ENCODE measurements at places on chromosomes 5 and 9.

- no peak for DNase-seq
Observed at GRCh38 chr9:133943036-133943780, 48.9 kb downstream of the VAV2 start.

- no peak for DNase-seq
Observed at GRCh38 chr5:104526866-104527265, 964.3 kb upstream of the NUDT12 start.

- DNase-seq = no peak
Observed at GRCh38 chr5:10801931-10802666, 41.1 kb upstream of the DAP start.

DNA sequence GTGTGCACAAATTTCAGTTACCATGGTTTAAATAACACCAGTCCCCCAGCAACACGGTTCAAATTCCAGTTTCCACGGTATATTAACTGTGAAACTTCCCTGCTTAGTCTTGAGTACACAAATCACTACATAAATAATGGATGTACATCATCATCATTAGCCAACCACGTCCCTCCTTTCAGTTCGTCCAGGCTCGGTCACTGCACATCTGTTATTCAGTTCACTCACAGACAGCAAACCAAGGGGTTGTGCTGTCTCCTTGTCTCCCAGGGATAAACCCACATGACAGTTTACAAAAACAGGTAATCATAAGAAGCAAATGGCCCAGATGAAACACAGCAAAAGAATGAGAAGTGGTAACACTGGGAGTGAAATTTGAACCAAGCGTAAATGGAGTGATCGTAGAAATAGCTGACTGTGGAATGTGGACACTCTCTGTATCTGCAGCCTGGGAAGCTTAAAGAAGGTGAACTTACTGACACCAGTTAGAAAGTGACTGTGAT, 61.0 kb upstream of the RAD23B start:
- no peak for DNase-seq

DNA sequence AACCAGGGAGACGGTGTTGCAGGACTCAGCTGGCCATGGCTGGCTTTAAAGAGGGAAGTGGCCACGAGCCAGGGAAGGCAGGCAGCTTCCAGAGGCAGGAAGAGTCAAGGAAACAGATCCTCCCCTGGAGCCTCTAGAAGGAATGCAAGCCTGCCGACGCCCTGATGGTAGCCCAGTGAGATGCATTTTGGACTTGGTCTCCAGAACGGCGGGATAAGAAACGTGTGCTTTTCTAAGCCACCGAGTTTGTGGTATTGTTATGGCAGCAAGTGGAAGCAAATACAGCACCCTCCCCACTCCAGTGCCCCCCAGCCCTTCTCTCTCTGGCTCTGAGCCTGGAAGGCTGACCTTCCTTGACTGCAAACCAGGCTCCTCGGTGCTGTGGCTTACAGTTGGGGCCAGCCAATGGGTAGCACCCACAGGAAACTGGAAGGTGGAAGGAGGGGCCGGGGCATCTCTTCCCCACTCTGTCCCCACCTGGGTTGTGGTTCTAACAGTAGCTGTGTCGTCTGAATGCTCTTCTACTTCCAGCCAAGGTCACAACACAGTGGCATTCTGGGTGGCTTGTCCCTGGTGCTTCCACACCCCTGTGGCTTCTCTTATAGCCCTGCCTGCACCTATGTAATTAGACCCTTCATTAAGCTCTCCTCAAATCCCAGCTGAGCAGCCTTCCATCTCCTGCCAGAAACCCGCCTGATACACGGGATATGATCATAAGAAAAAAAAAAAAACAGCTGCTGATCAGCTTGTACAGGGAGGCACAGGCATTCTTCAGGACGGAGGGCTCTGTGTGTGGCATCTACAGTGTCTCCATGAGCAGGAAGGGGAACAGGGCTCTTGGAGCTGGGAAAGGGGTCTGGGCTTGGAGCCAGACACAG, 29.9 kb upstream of the UNC5A start:
- DNase-seq = no peak

- DNase-seq = no peak
Observed at GRCh38 chr9:88287972-88288371, 100.3 kb upstream of the SPIN1 start.

- DNase-seq = no peak
Observed at GRCh38 chr5:218457-219291, 554 bp downstream of the SDHA start.

DNA sequence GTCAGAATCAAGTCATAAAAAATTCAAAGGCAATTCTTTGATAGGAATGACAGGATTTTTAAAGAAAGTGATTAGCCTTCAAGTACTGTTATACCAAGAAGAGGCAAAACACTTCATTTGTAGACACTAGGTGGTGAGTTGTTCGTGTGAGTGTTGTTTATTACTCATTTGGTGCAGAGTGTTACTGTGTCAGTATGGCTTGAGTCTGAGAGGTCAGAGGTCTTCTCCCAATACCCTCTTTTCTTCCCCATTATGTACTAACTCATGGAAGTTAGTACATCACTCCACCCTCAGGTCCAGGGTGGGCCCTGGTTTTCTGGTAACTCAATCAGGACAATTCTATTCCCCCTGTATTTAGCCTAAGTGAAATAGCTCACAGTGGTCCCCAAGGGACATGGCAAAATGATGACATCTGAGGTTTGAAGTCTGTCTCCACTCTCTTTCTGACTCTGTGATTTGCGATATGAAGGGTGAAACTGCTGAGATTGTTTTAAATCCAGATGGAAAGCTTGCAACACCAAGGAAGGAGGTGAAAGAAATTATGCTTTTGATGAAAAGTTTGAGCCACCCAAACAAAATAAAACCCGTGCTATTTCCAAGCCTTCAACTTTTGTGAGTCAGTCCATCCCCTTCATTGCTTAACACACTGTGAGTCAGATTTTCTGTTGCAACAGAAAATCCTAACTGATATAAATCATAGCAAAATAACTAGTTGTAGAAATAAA, 56.8 kb downstream of the NUDT12 start:
- no peak for DNase-seq

- DNase-seq = no peak
Observed at GRCh38 chr5:131324303-131324702, 60.5 kb downstream of the CDC42SE2 start.

GRCh38 chr9:90061187-90061586, 456.4 kb downstream of the GADD45G start:
- DNase-seq = no peak

- no peak for DNase-seq
Observed at GRCh38 chr5:12003680-12004079, 99.4 kb upstream of the CTNND2 start.

DNA sequence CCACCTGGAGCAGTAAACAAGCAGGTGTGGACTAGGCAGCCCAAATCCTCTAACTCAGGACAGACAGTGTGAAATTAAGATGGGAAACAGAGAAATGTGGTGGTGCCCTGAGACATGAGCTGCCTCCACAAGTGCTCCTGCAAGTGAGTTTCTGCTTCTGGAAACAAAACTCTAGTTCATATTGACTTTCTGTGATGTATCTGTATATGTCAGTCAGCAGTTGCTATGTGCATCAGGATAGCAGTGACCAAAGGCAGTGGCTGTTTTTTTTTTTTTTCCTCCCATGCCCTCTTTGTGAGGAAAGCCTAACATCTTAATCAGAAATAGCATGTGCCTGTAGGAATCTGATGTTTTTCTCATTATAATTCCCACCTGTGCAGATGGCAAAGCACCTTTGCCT, 318.4 kb upstream of the SEMA6A start:
- no peak for DNase-seq

DNA sequence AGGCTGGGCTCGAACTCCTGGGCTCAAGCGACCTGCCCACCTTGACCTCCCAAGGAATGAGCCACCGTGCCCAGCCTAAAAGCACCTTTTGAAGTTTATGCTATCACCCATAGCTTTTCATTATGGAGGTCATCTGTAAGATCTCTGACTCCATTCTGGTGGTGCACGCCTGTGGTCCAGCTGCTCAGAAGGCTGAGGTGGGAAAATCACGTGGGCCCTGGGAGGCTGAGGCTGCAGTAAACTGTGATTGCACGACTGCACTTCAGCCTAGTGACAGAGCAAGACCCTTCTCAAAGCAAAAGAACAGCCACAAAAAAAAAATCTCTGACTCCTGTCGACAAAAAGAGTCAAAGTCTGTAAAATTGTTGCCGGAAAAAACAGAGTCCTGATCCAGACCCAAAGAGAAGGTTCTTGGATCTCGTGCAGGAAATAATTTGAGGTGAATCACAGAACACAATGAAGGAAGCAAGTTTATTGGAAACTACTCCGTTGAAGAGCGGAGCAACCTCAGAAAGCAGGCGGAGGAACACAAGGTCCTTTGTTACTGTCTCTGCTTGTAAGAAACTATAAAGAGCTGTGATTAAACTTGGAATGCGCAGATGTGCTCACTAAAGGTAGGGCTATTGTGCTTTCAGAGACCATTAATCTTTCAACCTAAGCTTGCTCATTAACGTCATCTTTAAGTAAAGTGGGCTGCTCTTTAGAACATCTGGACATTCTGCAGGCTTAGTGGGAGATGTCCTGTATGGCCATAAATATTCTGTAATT, 2.0 kb upstream of the HAUS6 start:
- DNase-seq = no peak

- DNase-seq = no peak
Observed at GRCh38 chr5:133938039-133938821, 30.2 kb downstream of the C5orf15 start.

GRCh38 chr5:113421693-113422092, 13.1 kb downstream of the TSSK1B start:
- DNase-seq = no peak

DNA sequence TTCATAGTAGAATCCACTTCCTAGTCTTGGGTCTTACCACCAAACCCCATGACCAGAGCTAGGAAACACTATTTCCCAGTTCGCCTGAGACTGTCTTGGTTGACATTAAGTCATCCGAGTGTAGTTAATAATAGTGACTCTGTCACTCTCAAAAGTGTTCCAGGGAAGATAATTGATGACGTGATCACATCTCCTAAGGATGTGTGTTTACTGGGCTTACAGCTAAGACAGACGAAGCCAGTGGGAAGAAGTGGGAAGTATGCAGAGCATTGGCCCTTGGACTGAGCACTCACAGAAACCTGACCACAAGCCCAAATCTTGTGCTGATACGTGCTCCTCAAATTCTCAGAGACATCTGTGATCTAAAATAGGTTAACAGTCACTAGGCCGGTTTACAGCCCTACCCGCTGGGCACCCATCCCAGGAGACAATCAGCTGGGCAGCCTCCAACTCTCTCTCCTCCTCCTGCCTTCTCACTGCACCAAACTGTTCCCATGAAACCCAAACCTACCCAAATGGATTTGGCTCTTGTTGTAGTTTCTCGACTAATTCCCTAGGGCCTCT, 316.6 kb downstream of the TLE1 start:
- no peak for DNase-seq

- DNase-seq = no peak
Observed at GRCh38 chr5:43041110-43041668, 1.1 kb upstream of the ANXA2R start.

DNA sequence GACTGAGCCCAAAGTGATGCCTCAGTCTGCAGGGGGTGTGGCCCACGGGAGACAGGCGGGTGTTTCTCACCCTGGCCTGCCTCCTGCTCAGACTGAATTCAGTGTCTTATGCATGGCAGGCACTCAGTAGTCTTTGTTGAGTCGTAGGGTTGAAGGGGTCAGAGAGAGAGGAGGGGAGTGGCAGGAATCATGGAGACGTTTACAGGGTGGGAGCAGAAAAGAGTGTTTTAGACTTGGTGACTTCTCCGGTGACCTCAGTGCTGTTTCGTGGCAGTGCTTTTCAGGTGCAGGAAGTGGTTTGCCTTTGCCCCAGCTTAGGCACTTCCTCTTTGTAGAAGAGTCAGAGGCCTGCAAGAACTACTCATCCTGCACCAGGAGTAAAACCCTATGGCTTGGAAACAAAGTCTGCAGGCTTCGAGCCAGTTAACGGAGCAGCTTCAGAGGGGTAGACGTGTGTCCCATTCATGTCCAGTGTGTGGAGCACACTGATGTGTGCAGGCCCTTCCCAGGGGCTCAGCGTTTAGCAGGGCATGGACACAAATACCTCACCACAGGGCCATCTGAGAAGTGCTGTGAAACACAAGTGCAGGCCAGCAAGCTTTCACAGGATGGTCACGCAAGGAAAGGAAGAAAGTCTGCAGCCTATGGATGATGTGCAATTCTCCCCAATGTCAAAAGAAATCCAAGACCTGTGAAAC, 24.5 kb upstream of the SEMA4D start:
- DNase-seq = peak; percentile 62
